ENCODE measurements at places on chromosomes 7 and 10.

- DNase-seq = no peak
These were observed 83.4 kb upstream of the SMNDC1 start for GRCh38 chr10:110387983-110388686.

- DNase-seq = no peak
These were observed 86.3 kb downstream of the TBXAS1 start for GRCh38 chr7:139915268-139915863.

- DNase-seq = peak; percentile 63
These were observed at the start of gene JAZF1 for GRCh38 chr7:28180364-28181147. TSS of gene JAZF1 (minus strand) at chr7:28180795.

GRCh38 chr10:70603449-70603801, 884 bp upstream of the PRF1 start:
- peak; percentile 40 for DNase-seq

GRCh38 chr7:92246360-92247101, 757 bp downstream of the ANKIB1 start:
- no peak for DNase-seq

DNA sequence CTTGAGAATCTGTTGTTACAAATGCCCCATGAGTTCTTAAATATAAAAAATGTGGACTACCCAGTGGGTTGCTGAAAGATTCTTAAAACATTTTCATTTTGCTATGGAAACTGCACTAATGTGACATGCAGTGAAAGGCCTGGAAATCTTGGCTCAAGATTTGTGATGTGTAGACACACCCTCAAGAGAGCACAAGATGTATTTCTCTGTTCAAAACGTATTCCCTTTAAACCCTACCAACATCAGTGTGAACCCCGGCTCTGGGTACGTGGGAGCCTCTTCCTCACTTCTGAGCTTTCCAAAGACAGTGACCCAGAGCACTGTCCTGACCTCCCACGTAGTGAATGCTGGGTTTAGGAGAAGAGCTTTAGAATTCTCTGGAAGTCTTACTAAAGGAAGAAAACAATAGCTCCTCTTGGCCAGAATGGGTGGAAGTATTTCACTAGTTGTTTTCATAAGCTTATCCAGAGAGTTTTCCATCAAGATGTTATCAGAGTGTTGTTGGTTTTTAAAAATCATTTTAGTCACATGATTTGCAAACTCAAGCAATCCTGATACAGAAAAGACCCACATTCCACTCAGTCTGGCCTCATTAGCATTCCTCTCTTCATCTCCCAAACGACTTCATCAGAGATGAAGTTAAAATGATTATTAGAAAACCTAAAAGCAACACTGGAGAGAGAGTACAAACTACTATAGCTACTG, 81.5 kb upstream of the AFAP1L2 start:
- no peak for DNase-seq

DNA sequence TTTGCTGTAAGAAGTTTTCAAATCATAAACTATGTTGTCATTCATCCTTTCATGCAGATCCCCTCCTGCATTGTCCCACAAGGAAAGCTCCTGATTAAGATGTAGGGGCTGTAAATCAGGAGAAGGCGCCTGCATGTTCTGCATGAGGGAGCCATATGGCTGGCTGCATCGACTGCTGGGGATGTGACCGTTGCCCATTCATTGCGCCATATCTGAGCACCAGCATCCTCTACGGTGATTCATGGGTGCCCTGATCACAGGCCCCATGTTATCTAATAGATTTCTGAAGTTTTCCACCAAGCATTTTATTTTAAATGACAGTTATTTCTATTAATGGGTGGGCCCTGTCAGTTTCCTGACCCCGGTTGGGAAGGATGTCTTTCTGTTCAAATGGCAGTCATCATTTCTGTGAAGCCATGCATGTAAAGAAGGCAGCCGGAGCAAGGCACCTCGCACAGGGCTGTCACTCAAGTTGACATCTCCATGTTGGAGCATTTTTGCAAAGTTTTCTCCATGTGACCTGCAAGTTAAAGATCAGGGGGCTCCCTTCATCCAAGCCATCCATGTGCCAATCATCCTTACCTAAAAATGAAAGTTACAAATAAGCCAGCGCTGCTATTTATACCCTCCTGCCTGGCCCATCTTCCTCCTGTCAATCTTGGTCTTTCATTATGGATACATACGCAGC, 128.8 kb downstream of the TEX36 start:
- no peak for DNase-seq

GRCh38 chr7:14073543-14073942, 84.1 kb upstream of the ETV1 start:
- no peak for DNase-seq

- DNase-seq = no peak
These were observed 79.3 kb upstream of the NPVF start for GRCh38 chr7:25307624-25308023.

DNA sequence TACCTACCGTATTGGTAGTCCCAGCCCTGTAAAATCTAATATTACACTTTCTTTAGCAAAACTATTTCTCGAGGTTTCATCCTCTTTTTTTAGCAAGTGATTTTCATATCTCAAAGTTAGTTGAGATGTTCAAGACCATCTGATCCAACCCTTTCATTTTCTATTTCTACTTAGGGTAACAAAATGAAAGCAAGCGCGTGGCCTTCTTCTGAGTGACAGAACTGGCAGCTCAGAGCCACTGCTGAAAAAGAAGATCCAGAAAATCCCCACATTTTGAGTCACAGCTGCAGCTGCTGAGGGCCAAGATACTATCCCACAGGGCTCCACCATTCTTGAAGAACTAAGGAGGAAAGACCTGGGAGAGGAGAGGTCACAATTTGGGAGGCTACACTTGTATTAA, 24.8 kb upstream of the ZNF800 start:
- no peak for DNase-seq

- DNase-seq = no peak
These were observed 36.3 kb downstream of the PLAC9 start for GRCh38 chr10:80168679-80169380.

DNA sequence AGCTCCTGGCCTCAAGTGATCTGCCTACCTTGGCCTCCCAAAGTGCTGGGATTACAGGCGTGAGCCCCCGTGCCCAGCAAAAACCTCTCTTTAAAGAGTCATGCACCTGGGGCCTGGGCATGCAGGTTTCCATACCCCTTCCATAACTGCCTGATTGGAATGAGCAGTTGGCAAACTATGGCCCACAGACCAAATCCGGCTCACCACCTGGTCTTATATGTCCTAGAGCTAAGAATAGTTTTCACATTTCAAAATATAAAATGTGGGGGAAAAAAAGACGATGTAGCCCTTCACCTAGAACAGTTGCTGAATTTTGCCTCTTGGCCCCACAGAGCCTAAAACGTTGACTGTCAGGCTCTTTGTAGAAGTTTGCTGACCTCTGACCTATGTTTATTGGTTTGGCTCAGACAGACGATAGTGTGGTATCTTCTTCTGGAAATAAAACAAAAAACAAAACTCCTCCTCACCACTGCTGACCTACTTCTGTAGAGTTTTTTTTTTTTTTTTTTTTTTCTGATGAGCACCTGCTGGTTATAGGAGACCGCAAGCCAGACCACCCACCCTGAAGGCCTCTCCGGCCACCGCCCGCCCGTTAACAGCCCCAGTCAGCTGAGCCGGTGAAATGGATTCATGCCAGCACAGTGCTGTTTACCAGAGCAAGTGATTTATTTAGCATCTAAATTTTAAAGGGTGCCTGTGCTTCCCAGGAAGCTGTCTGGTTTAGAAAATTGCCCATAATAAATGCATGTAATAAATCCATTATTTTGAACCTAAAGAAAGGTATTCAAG, 33.5 kb upstream of the SFRP5 start:
- DNase-seq = no peak

- no peak for DNase-seq
These were observed 10.7 kb downstream of the EBF3 start for GRCh38 chr10:129953119-129954051.

Measured in activated gamma-delta T cell (primary cell).